ENCODE measurements at places on chromosomes 7 and 10.

- no peak for DNase-seq
These were observed 86.2 kb downstream of the SORBS1 start for GRCh38 chr10:95475003-95475383.

DNA sequence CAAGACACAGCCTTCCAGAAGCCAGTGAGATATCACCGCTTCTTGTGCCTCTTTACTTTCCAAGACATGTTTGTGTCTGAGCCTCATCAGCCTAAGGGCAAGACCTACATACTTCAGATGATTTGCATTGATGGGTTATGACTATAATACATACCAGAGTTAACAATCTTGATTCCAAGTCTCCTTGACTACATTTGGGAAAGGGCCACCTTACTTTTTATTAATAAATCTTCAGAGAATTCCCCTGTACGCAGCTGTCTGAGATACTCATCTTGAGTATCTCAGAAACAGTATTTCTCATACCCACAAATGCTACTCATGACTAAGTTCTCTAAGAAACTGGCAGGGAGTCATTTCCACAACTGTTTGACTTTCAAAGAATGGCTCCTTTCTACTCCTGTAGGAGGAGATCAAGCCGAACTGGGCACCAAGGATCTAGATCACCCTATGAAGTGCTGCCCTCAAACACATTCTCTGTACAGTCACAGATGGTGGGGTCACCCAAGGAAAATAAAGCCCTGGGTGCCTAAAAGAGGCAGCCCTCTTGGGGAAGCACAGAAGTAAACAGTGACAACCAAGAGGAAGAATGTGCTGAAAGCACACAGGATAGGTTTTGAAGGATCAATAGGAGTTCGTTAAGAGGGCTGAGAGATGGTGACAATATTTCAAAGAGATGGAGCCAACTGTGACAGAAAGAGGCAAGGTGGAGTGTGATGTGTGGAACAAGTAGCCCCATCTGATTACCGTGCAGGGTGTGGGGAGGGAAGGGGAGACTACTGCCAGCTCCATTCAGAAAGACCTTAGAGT is 138.9 kb downstream of the JAZF1 start:
- DNase-seq: peak; percentile 10

- DNase-seq: peak; percentile 71
These were observed 25.3 kb downstream of the CCDC6 start for GRCh38 chr10:59880971-59881510.

GRCh38 chr10:649798-650440 is 39.5 kb downstream of the DIP2C start:
- no peak for DNase-seq

DNA sequence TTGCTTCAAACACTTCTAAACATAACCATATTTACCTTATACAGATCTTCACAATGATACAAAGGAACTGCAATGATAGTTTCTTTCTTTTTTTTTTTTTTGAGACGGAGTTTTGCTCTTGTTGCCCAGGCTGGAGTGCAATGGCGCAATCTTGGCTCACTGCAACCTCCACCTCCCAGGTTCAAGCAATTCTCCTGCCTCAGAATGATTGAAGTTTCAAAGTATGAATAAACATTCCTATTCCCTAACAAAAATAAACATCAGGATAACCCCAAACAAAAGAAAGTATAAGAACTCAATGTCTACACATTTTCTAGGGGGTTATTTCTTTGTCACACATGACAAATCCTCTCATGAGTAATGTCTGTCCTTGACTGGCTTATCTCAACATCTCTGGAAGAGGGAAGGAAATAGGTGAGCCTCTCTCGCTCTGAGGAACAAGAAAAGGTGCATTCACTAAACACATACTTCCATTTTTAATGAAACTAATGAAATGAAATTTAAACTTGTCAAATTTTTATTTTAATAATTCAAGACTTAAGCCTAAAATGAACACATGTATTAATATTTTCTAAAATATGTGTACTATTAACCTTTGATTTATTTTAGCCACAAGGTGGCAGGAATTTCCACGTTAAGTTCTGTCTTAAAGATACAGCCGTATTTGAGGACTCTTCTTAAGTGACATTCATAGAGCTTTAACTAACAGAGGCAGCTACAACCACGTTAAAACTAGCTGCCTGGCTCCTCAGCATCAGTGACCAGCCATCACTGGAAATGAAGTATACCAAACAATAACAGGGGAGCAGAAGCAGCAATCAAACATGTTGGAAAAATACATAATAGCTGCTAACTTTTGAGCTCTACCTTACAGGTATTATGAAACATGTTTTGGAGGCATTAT is 58.3 kb downstream of the MALSU1 start:
- DNase-seq: no peak

DNA sequence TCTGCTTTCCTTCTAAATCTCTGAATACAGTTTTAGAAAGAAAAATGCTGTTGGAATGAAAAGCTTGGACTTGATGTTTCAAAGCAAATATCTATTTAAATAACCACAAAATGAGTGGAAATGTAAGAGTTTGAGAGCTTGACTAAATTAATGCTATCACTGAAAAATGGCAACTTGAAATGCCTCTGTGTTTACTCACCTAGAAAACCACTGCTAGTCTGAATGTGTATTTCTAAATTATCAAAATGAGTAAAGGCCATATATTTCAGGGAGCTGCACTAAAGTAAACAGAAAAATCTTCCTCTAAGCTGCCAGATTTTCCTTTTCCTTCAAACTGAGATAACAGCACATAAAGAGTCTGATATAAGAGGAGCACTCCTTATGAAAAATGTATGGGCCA is 87.9 kb downstream of the DPY19L1 start:
- DNase-seq: no peak

DNA sequence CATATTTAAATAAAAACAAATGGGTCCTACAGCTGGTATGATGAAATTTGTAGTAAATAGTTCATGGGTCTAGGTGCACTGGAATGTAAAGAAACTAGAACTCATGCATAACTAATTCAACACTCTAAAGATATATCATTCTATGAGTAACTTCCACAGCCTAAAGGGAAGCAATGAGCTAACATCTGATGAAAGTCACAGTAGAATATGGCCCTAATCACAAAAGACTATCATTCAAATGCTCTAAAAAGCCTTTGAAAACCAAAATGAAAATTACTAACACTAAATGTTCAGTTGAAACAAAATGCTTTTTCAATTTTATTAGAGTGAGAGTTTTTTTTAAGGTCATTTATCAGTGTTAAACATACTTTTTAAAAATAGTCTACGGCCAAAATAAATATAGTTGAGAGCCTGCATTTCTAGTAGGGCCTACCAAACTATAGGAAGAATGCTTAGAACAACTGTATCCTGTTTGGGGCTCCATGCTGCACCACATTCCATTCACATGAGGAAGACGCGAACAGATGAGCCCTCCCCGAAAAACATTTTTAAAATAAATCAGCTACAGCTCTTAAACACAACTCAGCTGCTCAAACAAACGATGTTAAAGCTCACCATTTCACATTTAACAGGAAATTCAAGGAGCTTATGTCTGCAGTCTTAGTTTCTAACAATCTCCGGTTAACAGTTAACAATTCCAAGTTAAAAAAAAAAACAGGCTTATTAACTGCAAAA is 134.5 kb downstream of the NRBF2 start:
- no peak for DNase-seq

GRCh38 chr7:105792488-105793370 is 83.7 kb downstream of the ATXN7L1 start:
- no peak for DNase-seq

GRCh38 chr7:111159426-111159825 is 68.5 kb downstream of the LRRN3 start:
- DNase-seq: no peak

- no peak for DNase-seq
These were observed 23.8 kb downstream of the SUFU start for GRCh38 chr10:102527546-102527945.

DNA sequence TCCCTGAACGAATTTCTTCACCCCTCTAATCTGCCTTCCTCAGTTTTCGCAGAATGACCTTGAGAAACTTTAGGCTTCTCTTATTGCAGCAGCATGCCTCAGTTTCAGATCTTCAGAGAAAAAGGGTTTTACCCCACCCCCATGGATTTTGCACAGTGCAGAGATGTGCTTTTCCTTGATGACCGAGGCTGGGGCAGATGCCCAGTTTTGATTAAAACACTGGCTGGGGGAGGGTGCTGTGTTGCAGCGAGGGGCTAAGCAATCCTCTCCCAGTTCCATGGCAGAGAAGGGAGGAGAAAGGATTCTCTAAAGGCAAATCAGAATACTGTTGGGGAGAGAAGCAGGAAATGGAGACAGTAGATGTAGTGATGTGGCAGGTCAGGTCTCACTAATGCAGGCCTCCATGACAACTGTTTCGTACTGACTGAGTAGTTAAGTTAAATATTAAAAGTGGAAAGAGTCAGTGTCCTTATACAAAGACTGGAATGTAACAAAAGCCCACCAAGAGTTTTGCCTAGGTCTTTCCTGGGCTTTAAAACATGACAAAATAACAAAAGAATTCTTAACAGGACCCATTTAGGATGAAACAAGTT is 50.8 kb upstream of the PDZD8 start:
- no peak for DNase-seq

DNA sequence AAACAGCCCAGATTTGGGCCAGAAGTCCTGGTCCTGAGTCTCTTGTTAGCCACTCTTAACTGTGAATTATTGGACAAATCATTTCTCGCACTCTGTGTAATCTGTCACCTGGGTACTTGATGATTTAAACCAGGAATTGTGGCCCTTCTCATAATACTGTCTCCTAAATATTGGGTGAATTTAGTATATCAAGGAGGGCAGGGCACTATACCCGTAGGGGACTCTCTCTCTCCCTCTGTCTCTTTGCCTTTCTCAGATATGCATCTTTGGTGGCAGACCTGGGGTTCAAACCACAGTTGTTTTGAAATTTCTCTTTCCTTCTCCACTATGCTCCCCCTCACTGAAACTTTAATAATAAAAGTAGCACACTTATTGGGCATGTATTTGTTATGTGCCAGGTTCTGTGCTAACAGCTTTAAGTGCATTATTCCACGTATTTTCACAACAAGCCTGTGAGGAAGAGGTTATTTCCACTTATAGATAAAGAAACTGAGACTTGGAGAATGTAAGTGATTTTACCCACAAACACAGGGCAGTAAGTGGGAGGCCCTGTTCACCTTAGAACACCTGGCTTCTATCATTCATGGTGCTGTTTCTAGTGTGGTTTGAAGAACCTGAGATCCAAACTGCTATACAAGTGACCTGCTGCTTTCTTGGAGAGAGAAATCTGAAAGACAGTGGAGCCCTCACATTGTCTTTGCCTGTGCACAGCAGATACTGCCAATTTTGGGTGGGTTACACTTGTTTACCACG is 11.8 kb downstream of the FAS start:
- no peak for DNase-seq

GRCh38 chr10:113522460-113522859 is 30.4 kb upstream of the HABP2 start:
- no peak for DNase-seq

DNA sequence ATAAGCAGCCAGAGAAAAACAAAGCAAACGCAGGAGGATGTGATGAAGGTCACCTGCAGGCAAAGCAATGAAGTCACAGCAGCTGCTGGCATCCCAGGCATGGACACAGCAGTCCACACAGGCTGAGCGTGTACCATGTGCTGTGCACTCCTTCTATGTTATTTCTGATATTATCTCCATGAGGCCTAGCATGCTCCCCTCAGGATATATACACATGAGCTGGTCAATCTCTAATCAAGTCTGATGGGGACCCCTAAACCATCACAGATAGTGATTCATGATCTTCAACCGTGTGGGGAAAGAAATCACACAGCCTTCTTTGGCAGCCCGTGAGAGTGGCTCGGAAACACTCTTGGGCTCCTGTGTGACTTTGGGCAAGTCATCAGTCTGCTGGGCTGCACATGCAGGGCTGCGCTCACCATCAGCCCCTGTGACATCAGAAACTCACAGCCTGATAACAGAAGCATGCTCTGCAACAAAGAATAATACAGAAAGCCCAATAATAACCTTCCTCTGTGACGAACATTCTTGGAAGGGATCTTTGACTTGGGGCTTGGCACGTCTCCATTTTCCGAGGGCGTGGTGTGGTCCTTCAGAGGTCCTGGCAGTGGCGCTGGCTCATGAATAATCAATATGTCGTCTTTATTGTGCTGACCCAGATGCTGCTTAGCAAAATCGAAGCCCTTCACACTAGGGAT is 83.0 kb upstream of the ATP6V0A4 start:
- DNase-seq: no peak

- no peak for DNase-seq
These were observed 6.2 kb downstream of the SLC18A2 start for GRCh38 chr10:117246997-117247671.

GRCh38 chr7:54992871-54993475 is 25.8 kb upstream of the EGFR start:
- no peak for DNase-seq

GRCh38 chr7:80309377-80309776 is 174.7 kb downstream of the GNAI1 start:
- no peak for DNase-seq

- peak; percentile 25 for DNase-seq
These were observed 23.6 kb upstream of the VPS41 start for GRCh38 chr7:38932509-38933168.

DNA sequence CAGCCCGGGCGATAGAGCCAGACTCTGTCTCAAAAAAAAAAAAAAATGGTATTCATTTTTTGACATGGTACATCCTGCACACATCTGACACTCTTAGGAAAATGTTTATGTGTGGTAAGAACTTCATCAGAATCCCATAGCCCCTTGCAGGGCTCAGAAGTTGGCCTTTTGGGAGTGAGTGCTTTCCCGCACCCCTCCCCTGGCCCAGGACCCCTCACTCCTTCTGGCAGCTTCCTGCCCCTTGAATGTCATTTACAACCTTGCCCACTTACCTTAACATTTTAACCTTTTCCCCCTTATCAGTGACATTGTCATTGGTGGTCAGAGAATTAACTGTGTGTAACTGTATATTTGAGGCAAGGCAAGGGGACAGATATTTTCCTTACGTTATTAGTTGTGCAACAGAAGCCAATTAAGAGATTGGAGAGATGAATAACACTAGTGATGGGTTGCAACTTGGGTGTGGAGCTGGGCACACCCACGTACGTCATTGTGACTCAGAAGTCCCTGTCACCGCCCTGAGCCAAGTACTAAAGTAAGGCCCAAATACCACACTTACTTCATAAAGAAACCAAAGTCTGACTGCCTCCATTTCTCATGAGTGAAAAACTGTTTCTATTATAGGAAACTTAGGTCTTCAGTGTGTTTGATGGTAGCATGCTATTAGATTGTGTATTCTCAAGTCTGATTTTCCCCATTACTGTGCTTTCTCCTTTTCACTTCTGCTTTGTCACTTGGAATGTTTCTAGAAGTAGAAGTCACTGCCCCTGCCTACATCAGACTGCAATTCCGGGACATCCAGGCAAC is 31.6 kb downstream of the OGDH start:
- peak; percentile 64 for DNase-seq

GRCh38 chr10:32150532-32151101 is 94.4 kb upstream of the KIF5B start:
- no peak for DNase-seq
